ENCODE measurements at places on chromosomes 5 and 9.

DNA sequence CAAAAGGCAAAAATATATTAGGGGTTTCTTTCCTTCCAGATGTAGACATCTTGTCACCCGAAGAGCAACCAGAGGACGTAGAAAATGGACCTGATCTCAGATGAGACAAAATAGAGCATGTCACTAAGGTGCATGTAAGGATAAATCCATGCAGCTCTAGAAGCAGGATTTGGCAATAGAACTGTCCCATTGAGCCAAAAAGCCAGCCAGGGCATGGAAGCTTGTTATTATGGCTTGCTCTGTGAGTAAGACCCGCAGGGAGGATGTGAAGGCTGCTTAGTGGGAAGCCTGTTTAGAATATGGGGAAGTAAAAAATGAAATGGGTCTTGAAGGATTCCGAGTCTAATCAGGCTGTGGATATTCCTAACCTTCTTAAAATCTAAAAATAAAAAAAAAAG, 165.6 kb upstream of the MPDZ start:
- no peak for DNase-seq

GRCh38 chr9:91042541-91042940, 240.9 kb downstream of the SYK start:
- DNase-seq, result no peak

GRCh38 chr9:21789541-21790037, 12.8 kb upstream of the MTAP start:
- no peak for DNase-seq

DNA sequence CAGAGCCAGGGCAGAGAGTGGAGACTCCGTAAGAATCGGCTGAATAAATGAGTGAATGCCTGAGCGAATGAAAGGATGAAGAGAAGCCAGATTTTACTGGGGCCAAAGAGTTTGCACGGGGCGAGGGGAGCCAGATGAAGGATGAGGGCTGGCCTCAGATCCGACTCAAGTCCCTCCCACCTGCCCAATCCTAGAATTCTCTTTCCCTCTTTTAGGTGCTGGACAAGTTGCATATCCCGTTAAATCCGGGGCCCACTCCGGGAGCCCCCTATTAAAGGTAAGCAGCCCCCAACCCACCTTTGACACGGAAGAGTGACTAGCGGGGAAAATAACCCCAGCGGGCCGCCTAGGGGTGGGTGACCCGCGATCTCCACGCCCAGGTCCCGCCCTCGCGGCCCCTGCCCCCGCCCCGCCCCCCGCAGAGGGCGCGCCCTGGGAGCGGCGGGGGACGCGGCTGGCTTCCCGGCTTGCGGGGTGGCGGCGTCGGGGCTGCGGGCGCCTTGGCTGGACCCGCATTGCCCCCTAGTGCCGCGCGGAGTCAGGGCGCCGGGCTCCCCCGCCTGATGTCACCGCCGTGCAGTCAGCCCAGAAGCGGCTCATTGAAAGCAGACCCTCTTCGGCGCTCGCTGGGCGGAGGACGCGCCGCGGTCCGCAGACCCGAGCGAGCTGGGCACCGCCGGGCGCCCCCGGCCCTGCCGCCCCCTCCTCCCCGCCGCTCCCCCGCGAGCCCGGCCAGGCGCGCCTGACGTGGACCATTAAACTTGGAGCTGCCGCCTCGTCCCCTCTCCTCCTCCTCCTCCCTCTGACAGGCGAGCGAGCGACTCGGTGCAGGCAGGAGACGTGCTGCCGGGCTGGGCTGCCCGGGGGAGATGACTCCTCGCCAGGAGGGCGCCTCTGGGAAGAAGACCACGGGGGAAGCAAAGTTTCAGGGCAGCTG, at the start of gene ADRA1B:
Gene ADRA1B, plus strand, starts transcription at position 579 of the 937 bp plus-strand sequence. CDS start 424 bp downstream, outside the sequence.
- DNase-seq, result no peak

GRCh38 chr9:94639061-94639998, at the start of gene FBP1:
FBP1 (minus strand) TSS chr9:94639518; CDS start chr9:94639310, 208 bp downstream.
- no peak for DNase-seq

- no peak for DNase-seq
Observed at GRCh38 chr5:133297293-133297692, 245.5 kb downstream of the HSPA4 start.

GRCh38 chr9:2849941-2850340, 6.0 kb upstream of the PUM3 start:
- DNase-seq, result no peak

Data from esophagus squamous epithelium (tissue), 5 donors.